Brain (organoid and tissue), 16 donors: ENCODE measurements at places on chromosomes 6 and 20.

DNA sequence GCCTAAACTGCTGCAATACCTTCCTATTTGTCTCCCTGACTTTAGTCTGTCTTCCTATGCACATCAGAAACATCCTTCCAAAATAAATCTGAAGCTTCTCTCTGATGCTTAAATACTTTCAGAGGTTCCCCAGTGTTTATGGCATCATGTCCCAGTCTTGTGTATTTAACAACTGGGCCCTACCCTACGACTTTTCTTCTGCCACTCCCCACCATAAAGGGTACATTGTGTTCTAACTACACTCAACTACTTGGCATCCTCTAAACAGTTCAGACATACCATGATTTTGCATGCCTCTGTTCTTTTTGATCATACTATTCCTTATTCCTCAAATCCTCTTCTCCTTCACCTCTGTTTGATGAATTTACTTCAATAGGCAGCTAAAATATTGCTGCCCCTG, 143.0 kb upstream of the KCNK16 start:
- DNase-seq, result no peak

DNA sequence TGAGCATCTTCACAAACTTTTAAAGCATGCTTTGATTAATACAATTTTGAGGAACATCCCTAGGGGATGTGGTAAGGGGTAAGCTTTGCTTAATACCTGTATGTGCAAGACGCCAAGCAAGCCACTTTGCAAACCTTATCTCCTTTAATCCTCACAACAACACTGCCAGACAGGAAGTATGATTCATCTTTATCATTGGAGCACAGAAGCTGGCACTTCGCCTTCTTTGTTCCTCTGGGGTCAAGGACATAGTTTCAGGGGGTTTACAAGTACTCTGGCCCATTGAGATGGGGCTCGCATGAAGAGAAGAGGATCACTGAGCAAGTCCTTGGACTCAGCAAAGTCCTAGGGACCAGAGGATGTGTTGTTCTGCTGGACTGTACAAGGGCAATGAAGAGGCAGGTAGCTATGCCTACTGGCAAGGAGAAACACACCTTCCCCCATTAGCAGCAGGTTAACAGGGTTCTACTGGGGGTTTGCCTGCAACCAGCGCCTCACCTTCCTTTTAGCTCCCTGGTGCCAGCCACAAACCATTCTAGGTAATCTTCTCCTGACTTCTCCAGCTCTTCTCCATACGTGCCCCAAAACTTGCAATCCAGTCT, 8.8 kb downstream of the TMEM244 start:
- no peak for DNase-seq

GRCh38 chr6:68724060-68724459, 89.0 kb downstream of the ADGRB3 start:
- no peak for DNase-seq

DNA sequence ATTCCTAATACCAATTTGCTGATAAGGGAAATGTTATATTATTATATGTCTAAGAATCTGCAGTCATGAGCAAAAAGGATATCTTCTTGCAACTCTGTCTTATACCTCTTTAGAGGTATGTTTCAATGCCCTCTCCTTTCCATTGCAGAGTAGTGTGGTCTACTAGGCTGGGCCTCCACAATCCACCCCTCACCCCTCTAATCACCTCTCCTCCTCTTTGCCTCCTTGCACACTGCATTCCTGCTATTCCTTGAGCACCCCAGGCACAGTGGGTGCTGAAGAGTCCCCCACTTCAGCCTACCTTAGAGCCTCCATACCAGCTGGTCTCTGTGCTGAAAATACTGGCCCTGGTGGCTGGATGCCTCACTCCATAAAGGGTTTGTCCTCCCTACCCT, 26.9 kb downstream of the ARMC2 start:
- DNase-seq, result no peak

DNA sequence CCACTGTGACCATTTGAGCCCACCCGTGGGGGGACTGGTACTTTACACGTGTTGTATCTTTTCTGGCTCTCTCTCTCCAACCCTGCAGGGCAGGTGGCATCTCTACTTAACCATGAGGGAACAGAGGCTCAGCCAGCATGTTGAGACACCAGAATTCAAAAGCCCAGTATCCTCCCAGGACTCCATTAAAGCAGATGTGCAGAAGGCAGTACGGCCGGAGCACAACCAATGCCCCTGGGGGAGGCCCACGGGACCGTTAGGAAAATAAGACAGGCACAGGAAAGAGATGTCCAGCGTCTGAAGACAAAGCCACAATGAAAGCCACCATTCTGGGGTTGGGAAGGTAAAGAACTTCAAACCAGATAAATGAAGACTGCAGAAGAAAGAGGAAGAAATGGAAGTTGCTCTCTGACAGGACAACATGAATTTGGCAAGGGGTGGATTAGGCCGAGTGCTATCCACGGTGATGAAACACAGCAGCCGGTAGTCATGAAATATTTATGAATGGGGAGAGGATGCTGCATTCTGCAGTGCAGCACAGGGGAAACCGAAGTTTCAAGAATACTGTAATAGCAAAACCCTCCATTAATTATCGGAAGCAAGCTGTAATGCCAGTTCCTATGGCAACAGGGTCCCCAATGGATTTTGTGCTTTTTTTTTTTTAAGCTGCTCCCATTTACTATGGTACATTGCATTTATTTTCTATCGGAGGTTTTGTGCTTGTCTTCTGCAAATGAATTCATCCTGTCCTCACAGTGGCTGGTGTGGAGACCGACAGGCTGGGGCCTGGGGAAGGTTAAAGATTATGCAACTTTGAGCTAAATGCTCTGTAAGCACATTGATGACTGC, 179.4 kb downstream of the NRN1 start:
- peak; percentile 95 for DNase-seq

GRCh38 chr6:47698342-47698787, at the start of gene ADGRF4:
Gene ADGRF4 (plus strand): TSS chr6:47698580. CDS start chr6:47707246, 8,666 bp downstream.
- DNase-seq, result no peak

GRCh38 chr6:23630726-23631635, 495.0 kb upstream of the NRSN1 start:
- peak; percentile 61 for DNase-seq

DNA sequence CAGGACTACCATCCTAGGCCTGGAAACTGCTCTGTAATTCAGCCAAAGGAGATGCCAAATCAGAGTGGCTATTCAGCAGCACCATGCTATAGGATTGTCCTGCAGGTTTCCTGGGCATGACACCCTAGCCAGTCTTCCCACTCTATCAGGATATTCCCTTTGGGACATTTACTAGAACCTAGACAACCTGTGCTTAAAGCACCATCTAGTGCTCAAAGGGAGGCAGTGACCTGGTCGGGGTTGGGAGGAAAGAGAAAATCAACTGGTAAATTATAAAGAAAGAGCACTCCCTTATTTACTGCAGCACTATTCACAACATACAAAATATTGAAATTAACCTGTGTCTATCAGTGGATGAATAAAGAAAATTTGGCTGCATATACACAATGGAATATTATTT, 67.2 kb upstream of the SMLR1 start:
- DNase-seq, result no peak

DNA sequence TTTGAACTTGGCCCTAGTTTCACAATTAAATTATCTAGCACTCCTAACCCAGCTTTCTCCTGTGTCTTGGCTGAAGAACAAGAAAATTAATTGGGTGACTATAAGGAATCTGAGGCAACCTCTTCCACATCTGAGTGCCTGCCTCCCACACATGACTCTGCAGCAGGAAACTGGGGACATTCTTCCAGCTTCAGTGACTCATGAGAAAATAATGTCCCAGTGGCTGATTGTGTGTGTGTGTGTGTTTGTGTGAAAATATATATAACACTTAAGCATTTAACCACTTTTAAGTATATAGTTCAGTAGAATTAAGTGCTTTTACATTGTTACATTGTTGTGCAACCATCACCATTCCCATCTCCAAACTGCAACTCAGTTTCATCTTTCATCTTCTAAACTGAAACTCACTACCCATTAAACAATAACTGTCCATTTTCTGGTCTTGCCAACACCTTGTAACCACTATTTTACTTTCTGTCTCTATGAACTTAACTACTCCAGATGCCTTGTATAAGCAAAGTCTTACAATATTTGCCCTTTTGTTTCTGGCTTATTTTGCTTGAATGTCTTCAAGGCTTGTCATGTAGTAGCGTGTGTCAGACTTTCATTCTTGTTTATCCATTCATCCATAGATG, 8.7 kb downstream of the TRIM38 start:
- no peak for DNase-seq

- peak; percentile 28 for DNase-seq
Measured at GRCh38 chr6:1678201-1678600, 68.5 kb downstream of the FOXC1 start.

- DNase-seq, result no peak
Measured at GRCh38 chr20:19259141-19259591, 46.7 kb downstream of the SLC24A3 start.

DNA sequence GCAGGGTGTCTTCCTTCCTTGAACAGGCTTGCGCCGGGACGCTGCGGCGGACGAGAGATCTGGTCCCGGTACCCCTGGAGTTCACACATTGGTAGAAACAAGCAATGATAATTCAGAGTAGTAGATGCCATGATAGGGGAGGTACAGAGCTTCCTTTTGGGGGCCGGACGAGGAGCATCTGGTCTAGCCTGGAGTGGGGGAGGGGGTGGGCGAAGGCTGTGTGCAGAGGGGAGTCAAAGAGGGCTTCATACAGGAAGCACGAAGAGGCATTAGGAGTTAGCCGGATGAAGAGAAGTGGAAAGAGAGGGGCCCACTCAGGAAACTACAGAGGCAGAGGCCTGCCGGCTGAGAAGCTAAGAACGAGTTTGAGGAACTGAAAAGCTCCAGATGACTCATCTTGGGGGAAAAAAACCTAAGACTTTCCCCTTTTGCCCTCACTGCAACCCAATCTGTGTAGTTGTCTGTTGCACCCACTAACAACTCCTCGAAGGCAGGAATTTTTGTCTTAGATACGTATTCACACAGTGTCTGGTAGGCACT, 611 bp downstream of the CNPY3 start:
- peak; percentile 34 for DNase-seq

DNA sequence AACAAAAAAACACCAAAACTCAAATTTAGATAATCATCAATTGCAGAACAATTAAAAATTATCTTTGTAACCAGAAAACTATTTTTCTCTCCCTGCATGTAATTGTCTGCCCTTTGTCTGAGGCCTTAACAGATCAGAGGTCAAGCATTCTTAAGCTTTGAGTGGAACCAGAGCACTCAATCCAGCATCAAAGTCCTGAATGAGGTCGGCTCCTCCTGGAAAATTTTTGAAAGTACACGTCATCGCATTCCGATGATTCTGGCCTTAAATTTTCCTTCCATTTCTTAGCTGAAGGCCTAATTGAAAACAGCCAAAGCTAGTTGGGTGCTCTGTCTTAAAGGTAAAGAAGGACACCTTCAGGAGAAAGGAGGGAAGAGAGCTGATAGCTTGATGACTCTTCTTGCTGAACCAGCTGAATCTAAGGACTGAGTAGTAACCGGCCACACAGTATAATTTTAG, 510.2 kb upstream of the SULF2 start:
- DNase-seq, result peak; percentile 76

DNA sequence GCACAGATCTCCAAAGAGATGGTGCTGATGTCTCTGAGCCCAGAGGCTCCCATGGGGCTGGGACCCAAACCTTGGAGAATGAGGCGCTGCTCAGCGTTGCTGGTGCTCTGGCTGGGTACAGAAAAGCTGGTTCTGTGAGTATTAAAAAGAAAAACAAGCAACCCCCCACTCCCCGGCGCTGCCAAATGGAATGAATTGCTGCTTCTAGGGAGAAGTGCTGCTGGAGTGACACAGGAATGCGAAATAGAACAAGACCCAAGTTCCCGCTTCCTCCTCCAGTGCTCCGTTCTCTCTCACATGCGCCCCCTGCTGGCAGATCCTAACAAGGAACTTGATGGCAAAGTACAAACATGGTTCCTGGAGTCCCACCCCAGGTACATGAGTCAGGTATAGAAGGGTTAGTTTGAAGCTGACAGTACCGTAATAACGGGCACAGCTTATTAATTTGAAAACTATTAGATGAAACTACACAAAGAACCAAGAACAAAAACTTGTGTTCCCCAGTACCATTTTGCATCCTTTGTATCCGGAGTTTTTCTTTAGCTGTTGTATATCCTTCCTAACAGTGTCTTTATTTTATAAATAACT, 2.1 kb upstream of the DDX27 start:
- peak; percentile 91 for DNase-seq

- no peak for DNase-seq
Measured at GRCh38 chr20:64212755-64213154, 42.8 kb upstream of the PCMTD2 start.

GRCh38 chr20:41339957-41340326, 679 bp upstream of the LPIN3 start:
- DNase-seq, result peak; percentile 82

DNA sequence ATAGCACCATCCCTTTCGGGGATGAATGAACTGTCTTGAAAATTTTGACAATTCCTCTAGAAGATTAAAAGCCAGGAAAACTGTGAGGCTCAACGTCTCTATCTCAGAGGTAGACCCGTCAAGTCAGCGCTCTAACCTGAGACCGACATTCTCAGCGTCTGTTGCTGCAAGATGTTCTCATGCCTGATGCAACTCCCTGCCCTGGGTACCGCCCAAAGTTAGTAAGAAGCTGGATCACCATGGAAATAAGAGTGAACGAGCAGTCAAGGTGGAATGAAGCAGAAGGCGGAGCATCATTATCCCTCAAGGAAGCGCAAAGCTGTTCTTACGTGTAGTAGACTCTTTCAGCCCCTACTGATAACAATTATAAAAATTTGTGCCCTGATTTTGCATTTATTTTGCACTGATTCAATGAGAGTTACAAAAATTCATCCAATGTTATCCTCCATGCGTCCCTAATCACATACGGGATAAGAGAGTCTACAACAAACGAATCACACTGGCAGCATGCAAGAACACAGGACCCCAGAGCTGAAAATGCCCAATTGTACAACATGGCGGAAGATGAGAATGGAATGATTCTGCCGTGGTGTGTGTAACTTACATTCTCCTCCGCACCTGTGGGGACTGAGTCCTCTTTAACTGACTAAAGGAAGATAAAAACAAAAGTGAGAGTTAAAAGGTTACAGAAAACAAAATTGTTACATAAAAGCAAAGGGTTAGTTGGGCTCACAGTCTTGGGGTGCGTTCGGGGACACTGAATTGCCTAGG, 95.4 kb downstream of the BCAS1 start:
- DNase-seq, result no peak

DNA sequence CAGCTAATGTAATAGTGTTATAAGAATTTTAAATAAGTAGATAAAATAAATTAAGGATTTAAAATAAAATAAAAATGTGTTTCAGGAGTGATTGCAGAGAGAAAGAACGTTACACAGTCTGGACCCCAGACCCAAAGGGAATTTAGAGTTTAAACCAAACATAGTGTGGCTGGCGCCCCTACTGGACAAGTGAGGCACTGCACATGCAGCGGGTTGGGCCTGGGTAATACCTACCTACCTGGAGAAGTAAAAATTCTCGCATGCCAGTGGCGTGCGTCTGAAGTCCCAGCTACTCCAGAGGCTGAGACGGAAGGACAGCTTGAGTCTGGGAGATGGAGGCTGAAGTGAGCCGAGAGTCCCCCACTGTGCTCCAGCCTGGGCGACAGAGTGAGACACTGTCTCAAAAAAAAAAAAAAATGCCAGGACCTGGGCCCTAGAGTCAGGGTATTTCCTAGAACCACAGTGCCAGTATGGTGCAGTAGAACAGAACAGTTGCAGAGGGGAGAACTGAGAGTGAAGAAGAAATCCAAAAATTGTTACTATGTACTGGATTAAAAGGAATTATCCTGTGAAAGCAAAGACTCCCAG, 71.4 kb upstream of the TCF21 start:
- DNase-seq, result no peak
